ENCODE measurements at places on chromosomes 5 and 9.

- no peak for DNase-seq
Observed at GRCh38 chr5:9362600-9362999, 183.3 kb downstream of the SEMA5A start.

DNA sequence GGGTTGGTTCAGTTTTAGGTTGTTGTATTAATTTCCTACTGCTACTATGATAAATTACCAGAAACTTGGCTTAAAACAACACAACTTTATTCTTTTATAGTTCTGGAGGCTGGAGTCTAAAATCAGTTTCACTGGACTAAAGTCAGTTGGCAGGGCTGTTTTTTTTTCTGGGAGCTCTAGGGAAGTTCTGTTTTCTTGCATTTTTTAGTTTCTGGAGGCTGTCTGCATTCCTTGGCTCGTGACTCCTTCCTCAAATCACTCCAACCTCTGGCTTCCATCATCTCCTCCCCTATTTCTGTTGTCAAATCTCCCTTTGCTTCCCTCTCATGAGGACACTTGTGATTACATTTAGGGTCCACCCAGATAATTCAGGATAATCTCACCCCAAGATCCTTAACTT lies 51.3 kb upstream of the SUB1 start:
- DNase-seq = no peak

DNA sequence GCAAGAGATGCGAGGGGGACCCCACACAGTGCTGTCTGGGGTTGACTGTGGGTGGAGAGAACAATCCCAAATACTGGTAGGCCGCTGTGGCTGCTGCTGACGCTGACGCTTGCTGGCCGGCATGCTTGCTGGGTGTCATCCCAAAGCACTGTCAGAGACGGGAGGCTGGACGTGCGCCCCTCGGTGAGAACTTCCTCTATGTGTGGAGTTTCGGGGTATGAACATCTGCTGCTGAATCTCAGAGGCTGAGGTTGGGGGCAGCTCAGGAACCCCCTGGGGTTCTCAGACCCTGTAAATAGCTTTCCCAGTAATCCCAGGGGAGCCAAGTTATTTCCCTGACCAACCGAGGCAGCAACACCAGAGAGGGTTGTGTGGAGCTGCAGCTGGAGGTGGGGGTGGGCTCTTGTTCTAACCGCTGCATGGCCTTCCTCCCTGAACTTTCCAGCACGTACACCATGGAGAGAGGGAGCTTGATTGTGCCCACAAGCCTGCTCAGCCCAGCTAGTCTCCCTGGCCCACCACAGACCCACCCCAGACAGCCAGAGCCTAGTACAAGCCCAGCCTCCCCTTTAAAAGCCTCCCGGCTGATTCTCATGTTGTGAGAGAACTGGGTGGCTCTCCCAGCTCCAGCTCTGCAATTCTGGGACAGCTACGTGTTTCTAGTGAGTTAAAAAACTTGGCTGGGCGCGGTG lies 21.8 kb upstream of the SLC12A7 start:
- no peak for DNase-seq

GRCh38 chr9:3868012-3868411 lies 342.2 kb upstream of the RFX3 start:
- DNase-seq = no peak

- DNase-seq = peak; percentile 75
Observed at GRCh38 chr5:80569961-80570786, at the start of gene ANKRD34B. TSS of gene ANKRD34B (minus strand) at chr5:80570280. CDS start at chr5:80560019, 10,261 bp downstream.

- DNase-seq = no peak
Observed at GRCh38 chr9:13810510-13810909, 503.4 kb downstream of the NFIB start.

DNA sequence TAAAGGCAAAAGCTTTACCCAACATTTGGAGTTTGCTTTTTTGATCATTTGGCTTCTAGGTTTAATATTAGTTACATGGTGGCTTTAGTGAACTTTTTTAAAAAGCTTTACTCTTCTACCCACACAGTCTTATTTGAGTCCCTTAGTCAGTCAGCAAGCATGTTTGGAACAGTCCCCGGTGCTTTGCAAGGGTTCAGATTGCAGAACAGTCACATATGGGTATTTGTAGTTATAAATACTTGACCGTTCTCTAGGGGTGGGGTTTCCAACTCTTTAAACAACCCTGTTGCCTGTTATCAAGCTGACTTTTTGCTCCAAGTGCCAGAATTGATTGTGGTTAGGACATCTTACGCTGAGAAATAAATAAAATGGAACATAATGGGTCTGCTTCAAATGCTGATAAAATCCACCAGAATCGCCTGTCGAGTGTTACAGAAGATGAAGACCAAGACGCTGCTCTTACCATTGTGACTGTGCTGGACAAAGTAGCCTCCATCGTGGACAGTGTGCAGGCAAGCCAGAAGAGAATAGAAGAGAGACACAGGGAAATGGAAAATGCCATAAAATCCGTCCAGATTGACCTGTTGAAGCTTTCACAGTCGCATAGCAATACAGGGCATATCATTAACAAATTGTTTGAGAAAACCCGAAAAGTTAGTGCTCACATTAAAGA lies at the start of gene CAVIN4:
Gene CAVIN4 (plus strand): TSS at position 304 of the 673 bp plus-strand sequence. CDS start 65 bp downstream, at position 369.
- DNase-seq = no peak

GRCh38 chr5:32004404-32004803 lies 169.7 kb downstream of the GOLPH3 start:
- no peak for DNase-seq

DNA sequence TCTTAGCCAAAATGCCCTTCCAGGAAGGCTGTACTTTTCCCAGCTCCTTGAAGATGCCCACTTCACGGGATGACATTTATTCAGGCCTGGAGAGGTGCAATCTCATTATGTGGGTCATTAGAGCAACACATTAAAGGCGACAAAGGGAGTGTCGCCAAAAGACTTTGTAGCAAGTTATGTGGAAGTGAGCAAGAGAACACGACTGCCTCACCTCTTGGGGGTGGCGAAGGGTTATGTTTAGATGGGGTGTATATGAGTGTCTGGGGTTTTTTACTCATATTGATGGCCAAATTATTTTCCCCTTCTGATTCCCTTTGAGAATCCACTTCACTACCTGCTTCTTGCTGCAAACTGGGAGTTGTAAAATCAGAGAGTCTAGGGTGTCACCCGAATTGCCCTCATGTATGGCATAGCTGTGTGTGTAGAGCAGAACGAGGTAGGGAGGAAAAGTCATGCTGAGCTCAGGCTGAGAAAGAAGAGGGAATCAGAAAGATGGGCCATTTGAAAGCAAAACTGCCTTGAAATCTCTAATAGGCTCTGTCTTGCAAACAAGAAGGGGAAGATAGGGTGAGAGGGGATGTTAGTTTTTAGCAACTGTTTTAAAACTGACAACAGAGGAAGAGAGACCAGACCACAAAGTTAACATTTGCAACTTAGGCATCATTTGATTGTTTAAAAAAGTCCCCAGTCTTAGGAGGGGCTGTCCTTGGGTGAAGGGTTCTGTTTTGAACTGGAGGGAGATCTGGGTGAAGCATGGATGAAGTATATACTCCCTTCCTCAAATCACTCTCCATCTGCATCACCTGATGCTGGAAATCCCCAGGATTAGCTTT lies 97.1 kb upstream of the IL12B start:
- no peak for DNase-seq

GRCh38 chr5:131997026-131997726 lies 14.3 kb downstream of the ACSL6 start:
- DNase-seq = no peak

- peak; percentile 40 for DNase-seq
Observed at GRCh38 chr5:124824637-124825158, 78.3 kb upstream of the ZNF608 start.

DNA sequence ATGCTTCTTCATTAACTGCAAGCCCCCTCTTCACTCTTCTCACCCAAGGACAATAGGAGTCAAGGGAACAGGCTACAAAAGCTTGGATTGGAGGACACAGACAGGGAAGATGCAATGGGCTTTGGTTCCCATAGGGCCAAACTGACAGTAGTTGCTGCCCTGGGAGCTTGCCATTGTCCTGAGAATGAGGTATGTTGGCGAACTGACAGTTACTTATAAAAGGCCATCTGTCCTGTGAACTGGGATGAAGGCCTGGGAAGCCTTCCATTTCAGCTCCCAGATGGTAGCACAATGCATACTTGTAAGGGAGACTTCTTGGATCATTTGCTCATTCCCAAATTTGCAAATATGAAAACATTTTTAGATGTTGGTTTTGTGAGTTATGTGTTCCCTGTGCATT lies 88.9 kb downstream of the SNCAIP start:
- no peak for DNase-seq

- no peak for DNase-seq
Observed at GRCh38 chr9:135127718-135128670, 40.5 kb downstream of the OLFM1 start.

DNA sequence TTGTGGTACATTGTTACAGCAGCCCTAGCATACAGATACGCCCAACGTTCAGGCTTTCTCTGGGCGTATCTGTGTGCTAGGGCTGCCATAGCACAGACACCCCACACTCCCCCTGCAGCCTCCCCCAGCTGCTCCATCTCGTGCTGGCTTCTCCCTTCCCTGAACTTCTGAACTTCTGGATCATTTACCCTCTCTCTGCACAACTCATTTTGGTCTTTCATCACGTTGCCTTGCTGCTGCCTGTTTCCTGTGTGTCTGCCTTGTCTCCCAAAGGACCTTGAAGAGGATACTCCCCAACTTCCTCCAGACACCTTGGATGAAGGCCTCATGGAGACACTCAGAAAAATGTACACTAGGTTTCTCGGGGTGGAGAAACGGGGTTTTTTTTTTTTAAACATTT lies 37.3 kb downstream of the SLIT3 start:
- DNase-seq = no peak

GRCh38 chr5:151213803-151214613 lies 9.9 kb downstream of the CCDC69 start:
- no peak for DNase-seq
